ENCODE measurements at places on chromosomes 1 and 21.
A peak's percentile ranks its signal among the peaks of the same experiment; 100 is the strongest.

DNA sequence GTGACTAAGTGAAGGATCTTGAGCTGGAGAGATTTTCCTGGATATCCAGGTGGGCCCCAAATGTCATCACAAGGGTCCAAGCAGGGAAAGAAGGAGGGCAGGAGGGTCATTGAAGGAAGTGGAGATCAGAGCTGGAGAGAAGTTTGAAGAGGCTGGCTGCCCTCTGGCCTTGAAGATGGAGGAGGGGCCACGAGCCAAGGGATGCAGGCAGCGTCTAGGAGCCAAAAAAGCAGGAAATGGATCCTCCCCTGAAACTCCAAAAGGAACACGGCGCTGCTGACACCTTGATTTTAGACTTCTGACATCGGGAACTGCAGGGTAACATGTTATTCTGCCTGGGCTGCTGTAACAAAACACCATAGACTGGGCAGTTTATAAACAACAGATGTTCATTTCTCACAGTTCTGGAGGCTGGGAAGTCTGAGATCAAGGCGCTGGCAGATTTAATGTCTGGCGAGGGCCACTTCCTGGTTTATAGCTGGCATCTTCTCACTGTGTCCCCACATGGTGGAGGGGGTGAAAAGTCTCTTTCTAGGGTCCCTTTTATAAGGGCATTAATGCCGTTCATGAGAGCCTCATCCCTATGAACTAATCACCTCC lies 28.8 kb upstream of the ZBTB21 start:
- no peak for DNase-seq

GRCh38 chr1:207651583-207651982 lies 6.7 kb downstream of the CR1L start:
- no peak for DNase-seq

- DNase-seq, result peak; percentile 42
Measured at GRCh38 chr1:33347650-33347992, 26.7 kb upstream of the A3GALT2 start.

GRCh38 chr1:160741612-160742348 lies 2.7 kb downstream of the SLAMF7 start:
- DNase-seq, result no peak

DNA sequence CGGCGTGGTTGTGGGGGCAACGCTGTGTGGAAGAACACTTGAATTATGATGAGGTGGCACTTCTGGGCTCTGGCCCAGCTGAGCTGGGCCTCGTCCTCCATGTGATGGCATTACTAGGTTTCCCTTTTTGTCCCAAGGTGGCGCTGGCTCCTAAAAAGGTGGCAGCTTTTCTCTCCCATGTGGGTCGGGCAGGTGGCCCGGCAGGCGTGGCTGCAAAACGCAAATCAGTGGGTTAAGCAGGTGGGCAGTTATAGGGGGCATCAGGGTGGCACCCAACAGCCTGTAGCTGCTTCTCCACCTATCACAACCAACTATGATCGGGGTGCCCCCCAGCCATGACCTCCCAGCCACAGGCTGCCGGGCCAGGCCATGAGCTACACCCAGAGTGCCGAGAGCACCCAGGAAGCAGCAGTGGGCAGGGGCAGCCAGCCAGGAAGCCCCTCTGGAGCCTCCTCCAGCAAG lies 59.6 kb downstream of the KCNAB2 start:
- DNase-seq, result peak; percentile 82

GRCh38 chr1:228402641-228403025 lies 4.0 kb downstream of the TRIM11 start:
- no peak for DNase-seq

DNA sequence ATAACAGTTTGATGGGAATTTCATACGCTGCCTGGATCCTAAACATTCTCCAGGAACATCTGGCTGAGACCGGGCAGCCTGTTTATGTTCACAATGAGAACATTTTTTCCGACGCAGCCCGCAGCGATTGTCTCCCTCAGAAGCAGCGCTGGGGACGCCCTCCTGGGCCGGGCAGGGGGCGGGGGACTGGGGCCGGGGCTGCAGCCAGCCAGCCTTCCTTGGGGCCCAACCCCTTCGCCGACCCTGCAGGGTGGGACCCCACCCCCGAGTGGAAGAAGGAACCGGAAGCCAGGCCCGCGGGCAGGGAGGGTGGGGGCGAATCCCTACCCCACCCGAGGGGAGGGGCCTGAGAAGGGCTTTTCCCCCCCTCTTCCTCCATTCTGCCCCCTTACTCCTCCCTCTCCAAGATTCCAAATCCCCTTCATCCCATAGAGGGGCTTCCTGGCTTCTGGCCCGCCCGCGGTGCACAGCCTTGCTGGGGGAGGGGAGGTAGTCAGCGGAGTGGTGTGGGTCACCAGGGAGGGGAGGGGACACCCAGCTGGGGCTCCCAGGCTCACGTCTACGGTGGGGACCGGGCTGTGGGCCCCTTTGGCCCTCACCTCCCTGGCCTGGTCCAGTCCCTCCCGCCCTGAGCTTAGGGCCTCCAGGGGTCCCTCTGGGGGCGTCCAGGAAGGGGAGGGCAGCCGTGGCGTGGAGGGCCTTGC lies 60.6 kb downstream of the WNT9A start:
- no peak for DNase-seq
